HT1080 (cell line): ENCODE measurements at places on chromosomes 4 and X.
A peak's percentile ranks its signal among the peaks of the same experiment; 100 is the strongest.

DNA sequence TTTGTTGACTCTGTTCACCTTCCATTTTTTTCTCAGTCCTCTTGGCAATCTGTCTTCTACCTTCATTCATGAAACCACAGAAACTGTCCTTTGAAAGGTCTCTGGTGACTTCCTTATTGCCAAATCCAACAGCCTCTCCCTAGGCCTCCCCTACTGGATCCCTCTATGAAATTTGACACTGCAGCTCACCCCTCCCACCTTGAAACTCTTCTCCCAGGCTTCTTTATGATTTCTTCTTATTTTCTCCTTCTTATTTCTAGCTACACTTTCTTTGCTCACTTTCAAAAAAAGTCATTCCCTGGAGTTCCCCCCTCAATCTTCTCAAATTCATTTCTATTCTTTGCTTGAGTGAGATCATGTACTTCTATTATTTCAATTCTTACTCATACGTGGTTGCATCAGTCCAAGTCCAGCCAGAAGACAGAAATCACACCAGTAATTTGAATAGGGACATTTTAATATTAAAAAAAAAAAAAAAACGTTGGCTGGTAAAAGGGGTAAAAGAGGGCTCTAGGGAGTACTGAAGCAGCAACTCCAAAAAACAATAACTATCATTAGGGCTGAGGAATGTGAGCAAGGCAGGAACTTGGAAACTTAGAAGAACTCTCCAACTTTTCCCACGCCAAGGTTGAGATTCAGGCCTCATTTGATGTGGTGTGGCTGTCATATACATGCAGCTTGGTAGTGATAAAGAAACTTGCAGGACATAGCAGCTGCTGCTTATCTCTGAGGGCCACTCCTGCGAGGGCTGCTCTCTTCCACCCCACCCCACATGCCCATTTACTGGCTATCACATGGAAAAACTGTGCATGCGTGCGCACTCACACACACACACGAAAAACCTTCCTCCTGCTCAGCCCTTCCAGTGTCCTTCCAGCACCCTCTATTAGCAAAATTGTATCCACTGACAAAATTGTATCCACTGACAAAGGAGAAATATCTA, 169.8 kb upstream of the GALNT7 start:
- peak; percentile 86 for DNase-seq

- no peak for DNase-seq
Observed at GRCh38 chr4:89928838-89929237, 34.2 kb downstream of the MMRN1 start.

- peak; percentile 90 for DNase-seq
Observed at GRCh38 chrX:17474892-17475291, 99.9 kb downstream of the NHS start.

- DNase-seq = peak; percentile 30
Observed at GRCh38 chr4:139814323-139815015, 148.8 kb downstream of the MGST2 start.

- DNase-seq = no peak
Observed at GRCh38 chr4:1882850-1883271, 11.7 kb downstream of the NSD2 start.

DNA sequence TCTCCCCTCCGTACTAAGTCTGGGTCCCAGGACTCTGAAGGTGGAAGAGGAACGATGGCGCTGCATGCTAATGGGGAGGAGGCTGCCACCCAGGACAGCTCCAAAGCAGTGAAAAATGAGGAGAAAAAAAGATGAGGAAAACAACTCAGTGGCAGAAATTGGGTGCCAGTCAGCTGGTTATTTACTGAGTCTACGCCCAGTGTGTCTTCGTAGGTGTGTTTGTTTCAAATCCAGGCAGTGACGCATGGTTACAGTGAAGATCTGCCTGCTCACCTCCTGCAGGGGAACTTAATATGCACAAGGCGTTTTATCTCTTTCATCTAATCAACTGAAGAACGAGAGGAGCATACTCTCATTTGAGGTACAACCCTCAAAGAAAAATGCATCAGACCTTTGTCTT, 70.9 kb upstream of the FBXW7 start:
- DNase-seq = no peak

DNA sequence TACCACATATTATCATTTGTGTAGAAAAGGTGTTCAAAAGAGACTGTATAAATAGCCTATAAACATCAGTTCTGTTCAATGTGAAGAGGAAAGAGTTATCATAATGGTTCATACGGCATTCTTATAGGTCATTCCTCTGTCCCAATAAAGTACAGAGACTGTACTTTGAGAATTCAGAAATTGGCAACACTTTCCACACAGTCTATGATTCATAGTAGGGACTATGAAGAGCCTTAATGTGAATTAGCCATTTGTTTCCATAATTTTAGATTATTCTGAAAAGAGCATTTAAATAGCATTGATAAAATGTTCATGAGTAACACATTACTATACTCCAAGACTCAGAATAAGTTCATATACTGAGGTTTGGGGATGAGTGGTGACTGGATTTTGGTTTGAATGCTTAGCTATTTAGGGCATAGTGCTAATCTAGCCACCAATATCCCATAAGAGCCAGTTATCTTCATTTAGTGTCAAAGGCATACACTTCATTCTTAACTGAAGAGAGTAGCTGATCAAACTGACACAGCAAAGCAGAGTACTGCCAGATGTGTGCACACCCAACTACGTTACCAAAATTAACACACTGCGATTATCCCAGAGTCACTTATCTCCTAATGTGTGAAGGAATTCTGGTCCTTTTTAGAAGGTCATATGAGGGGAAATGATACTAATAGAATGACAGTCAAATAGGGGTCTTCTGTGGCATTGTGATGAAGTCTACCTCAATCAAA, 10.2 kb downstream of the ANK2 start:
- no peak for DNase-seq

GRCh38 chr4:142194905-142195304, 558.5 kb downstream of the IL15 start:
- DNase-seq = no peak

- DNase-seq = no peak
Observed at GRCh38 chr4:87359258-87359657, 31.7 kb downstream of the HSD17B11 start.

- no peak for DNase-seq
Observed at GRCh38 chr4:124753941-124754581, 41.5 kb upstream of the ANKRD50 start.

- DNase-seq = no peak
Observed at GRCh38 chr4:19300213-19300612, 951.5 kb upstream of the SLIT2 start.

DNA sequence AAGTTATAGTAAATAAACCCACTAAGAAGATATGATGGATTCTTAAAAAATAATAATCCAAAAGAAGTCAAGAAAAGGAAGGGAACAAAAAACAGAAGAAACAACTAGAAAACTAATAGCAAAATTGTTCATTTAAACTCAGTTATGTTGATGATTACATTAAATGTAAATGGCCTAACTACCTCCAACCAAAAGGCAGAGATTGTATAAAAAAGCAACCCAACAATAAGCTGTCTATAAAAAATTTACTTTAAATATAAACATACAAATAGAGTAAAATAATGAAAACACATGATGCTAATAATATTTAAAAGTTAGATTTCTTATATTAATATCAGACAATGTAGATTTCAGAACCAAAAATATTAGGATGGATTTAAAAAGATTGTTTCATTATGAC, 340.6 kb downstream of the CAMK2D start:
- DNase-seq = no peak

DNA sequence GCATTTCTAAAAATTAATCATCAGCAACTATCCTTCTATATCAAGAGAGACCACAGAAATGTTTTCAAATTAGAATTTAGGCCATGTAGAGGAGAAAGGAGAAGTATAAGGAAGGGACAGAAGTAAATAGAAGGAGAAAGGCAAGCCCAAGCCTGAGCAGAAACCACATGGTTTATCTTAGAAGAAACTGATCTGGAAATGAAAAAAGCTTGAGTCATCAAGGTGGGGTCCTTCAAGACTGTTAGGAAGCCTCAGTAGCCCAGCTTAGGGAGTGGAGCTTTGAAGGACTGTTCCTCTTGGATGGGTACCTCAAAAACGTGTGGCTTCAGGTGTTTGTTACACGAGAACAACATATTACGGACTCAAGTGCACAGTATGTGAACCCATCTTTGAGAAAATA, 4.5 kb downstream of the BMX start:
- DNase-seq = peak; percentile 6

DNA sequence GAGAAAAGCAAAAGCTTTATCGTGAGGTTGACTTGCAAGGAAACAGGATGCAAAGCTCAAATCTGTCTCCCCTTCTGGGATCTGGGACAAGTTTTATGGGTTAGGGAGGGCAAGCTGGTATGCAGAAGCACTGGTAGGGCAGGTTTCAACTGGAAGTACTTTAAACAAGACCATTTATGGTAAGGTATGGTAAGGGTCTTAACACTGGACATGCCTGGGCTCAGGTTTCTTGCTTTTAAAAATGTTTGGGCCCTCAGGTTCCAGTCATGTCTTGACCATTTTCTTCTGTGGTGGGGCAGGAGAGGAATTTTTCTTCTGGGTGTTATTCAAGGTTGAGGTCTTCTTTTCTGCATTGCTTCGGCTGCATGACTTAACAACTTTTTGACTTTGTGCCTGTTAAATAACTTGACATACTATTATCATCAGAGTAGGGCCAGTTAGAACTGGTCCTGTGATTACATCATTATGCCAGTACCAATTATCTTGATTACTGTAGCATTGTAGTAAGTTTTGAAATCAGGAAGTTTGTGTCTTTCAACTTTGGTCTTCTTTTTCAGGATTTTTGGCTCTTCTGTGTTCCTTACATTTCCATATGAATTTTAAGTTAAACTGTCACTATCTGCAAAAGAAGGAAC, 33.7 kb downstream of the CD38 start:
- DNase-seq = no peak
